ENCODE measurements at places on chromosomes 12 and 14.

GRCh38 chr14:92328664-92329255 is 5.8 kb downstream of the SLC24A4 start:
- no peak for DNase-seq

GRCh38 chr14:65000898-65001591 is 14.3 kb downstream of the FNTB start:
- DNase-seq: no peak

- no peak for DNase-seq
Observed at GRCh38 chr12:49636979-49637755, 13.8 kb downstream of the PRPF40B start.

- no peak for DNase-seq
Observed at GRCh38 chr12:3097186-3097804, 20.1 kb downstream of the TSPAN9 start.

- no peak for DNase-seq
Observed at GRCh38 chr12:78885466-78885865, 20.9 kb downstream of the SYT1 start.

DNA sequence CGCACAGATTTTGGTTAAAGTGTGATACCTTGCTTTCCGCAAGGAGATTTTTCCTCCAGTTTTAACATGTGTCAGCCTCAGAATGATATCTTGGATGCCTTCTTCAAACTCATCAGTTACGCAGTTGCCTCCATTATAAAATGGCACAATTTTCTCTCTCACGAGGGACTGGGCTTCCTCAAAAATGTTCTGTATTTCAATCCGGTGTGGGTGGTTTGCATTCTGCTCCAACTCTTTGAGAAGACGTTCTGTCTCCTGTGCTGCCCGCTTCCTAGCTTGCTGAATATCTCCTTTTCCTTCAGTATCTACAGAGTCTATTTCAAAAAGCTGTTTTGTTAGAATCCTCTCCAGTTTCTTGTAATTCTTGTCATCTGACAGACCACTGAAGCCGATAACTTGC is 1.8 kb downstream of the BAG5 start:
- no peak for DNase-seq

DNA sequence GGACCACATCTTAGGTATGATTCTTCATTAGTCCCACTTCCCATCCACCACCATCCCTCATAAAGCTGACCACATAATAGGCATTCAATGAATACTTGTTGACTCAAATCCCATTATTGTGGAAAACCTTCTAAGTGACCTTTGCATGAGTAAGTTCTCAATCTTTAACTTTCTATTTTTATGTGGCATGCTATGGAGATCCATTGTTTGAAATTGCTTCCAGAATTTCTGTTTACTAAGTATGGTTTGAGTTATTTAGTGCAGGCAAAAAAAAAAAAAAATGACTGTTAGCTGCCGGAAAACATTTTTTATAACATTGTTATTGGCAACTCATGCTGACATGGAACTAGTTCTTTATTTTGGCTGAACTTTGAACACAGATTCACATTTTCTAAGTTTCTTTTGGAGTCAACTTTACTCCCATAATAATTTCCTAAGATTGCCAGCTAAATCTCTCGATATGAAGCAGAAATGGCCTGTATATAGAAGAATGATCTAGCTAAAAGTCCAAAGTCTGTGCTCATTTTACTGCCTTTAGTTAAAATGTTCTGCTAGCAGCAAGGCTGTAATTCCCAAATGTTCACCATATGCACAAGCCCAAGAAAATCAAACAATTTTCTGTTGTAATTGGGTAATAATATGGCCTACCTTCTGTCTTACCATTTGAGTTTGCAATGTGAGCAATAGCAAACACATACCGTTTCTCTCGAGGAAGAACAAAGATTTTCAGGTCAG is 77.9 kb downstream of the PTGER2 start:
- no peak for DNase-seq

GRCh38 chr12:29725587-29726320 is 58.0 kb downstream of the TMTC1 start:
- DNase-seq: peak; percentile 53

DNA sequence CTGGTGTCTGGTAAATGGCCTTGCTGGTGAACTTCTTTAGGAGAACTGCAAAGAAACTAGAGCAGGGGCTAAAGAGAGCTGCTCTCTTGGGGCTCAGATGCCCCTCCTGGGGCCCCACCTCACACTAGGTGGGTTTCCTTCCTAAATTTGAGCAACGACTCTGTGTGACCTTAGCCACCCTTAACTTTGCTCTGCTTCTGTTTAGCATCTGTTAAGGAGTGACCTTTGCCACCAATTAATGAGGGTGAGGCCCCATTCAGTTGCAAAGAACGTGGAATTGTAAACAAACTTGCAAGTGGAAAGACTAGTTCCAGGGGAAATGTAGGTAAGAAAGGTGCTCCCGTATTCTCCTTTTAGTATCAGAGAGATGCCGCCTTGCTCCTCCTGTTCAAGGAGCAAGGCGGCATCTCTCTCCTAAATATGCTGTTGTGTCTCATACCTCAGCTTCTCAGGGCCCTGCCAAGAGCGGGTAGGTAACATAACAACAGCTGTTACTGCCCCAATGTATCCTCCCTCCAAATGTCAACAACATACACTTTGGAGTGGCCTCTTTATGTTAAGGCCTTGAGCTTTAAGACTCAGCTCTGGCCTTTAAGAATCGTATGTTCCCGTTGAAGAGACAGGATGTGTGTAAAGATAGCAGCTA is 77.6 kb upstream of the FUT8 start:
- peak; percentile 37 for DNase-seq

GRCh38 chr12:122060081-122060501 is 18.5 kb upstream of the MLXIP start:
- no peak for DNase-seq

DNA sequence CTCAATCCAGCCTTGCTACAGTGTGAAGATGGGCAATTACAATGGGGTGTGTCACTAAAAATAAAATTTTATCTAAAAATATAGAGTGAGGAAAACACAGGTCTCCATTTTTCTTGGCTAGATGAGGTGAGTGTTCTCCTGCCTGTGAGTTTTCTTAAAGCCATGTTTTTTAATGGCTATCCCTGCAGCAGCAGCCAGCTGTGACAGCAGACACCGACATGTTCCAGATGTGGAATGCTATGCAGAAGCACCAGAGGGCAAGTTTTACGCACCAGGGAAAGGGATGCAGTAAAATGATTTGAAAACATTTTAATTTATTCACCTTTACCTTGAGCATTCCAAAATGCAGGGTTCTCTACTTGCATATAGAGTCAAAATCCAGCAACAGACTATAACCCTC is 577.0 kb upstream of the STXBP6 start:
- DNase-seq: no peak

GRCh38 chr14:79670811-79671210 is 540.5 kb downstream of the DIO2 start:
- DNase-seq: no peak

DNA sequence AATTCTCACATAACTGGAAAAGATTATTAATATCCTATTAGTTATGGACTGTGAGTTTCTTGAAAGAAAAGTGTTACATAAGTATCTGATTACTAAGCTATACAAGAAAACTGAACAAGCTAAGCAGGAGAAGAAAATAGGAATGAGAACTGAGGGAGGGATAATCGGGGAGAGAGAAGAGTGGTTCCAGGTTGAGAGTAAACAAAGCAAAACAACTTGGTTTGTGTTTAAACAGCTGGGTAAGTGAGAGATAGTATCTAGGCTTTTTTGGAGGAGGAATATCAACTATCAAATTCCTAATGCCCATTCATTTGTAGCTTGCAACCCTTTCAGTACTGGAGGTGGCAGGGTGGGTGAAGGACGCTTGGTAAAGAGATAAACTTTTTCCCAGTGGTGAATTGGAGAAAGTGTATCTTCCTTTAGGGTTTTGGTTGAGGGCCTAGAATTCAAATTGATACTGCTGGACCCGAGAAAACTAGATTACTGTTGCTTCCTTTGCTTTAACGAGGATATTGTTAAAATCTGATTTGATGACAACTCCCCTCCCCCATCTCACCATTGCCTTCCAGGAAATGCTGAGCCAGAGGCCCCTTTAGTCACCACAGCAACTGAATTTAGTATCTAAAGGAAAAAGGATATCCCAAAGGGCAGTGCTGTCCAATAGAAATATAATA is 2.0 kb upstream of the SLC2A3 start:
- DNase-seq: peak; percentile 35

DNA sequence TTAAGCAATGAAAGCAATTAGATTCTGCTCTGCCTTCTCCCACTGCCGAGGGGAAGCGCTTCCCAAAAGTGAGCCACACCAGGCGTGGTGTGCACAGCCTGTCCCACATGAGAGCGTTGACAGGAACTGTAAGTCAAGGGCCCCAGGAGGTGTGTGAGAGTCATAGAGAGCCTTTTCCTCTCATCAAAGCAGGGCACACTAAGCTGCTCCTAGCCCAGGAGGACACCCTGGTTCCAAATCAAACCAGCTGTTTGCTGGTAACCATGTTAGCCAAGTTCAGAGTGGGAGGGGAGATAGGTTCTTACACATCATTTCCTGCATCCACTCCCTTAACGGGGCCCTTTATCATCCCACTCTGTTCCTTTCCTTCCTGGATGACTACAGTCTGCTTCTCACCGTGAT is 98.3 kb downstream of the SPTSSA start:
- no peak for DNase-seq

DNA sequence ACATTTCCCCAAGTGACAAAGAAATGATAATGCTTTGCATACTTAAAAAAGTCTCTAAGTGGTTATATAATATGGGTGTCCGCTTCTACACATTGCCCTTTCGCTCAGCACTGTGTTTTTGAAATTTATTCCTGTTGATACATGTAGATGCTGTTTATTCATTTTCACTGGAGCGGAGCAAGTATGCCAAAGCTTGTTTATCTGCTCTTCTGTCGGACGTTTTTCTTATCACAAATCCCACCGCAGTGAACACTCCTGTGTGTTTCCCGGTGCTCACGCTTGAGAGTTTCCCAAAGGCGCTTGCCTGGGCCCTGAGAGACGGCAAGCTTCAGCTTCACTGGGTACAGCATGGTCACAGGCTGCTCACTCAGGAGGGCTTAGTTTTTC is 50.2 kb downstream of the TPCN1 start:
- no peak for DNase-seq

DNA sequence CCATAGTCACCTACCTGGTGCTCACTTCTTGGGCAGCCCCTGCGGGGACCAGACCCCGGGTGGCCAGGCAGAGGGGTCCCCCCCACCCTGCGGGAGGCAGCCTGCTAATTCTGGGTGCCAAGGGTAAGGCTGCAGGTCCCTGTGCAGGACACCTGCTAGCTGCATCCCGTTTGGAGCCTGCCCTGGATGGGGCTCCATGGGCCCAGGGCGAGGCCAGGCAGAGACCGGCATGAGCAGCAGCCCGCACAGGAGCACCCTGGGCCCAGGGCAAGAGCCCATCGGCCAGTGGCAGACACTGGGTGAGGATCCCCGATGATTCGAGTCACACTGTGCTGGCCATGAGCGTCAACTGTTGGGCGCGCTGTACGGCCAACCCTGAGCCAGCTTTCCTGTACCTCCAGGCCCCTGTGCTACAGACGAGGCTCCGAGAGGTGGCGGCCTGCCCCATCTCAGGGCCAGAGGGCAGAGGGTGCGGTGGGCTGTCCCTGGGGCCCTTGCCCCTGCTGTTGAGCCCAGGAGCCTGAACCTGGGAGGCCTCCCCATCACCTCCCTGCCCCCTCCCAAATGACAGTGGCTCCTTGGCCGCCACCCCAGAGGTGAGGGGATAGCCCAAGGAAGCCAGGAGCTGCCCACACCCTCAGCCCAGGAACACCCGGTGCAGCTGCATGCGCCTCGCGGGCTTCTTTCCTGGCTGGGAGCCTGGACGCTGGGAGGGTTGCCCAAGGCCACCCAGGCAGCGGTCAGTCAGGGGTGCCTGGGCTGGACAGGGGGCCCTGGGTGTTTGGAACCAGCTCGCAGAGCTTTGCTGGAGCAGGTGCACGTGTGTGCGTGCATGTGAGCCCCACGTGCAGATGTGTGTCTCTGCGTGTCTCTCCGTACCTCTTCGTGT is 47.7 kb downstream of the CYP46A1 start:
- no peak for DNase-seq

- DNase-seq: no peak
Observed at GRCh38 chr14:101823511-101824120, 62.1 kb downstream of the PPP2R5C start.

DNA sequence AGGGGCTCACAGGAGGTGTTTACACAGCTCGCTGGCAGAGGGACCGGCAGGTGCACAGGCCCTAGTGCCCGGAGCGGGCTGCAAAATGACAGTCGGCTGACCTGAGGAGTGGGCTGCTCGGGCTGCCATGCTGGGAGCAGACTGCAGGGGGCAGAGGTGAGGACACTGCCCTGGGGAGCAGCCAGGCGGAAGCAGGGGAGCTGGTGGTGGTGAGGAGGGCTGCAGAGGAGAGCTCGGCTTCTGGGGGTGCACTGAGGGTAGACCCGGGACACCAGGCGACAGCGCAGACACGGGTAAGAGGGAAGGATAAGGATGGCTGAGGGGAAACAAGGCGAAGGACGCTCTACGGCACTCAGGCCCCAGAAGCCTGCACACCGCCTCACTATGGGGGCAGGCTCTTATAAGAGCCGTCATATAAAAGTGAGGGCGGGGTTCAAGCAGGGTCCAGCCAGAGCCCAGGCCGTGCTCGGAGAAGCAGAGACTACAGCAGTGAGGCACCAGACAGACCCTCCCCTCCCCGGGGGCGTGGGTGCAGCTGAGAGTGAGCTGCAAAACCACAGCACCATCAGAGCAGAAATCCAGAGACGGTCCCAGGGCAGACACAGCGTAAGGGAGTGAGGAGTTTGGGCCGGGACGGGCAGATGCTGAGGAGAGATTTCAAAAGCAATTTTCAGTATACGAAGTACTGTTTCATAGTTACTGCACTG is 62.5 kb downstream of the CCDC88C start:
- DNase-seq: no peak

DNA sequence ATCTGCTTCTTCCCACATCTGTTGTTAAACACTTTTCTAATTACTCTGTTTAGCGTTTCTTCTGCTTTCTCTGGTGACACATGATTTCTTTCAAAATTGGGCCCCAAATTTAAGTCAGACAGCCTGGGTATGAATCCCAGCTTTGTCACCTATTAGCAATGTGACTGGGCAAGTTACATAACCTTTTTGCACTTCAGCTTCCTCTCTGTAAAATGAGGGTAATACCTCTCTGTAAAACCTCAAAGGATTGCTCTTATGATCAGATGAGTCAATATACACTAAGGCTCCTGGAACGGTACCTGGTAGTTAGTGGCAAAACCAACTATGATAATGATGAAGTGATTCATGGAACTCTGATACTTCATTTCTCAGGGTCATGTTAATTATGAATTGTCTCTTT is 33.0 kb downstream of the E2F7 start:
- DNase-seq: no peak

- DNase-seq: no peak
Observed at GRCh38 chr12:116920939-116921338, 10.2 kb downstream of the FBXW8 start.

DNA sequence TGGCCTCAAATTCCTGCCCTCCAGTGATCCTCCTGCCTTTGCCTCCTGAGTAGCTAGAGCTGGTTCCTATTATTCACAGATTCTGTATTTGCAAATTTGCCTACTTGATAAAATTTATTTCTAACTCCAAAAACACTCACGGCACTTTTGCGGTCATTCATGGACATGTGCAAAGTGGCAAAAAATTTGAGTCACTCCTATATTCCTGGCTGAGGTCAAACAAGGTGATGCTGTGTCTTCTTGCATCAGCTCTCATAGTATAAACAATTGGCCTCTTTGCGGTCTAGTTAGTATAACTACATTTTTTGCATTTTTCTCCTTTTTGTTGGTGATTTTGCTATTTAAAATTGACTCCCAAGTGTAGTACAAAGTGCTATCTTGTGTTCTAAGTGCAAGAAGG is 24.7 kb downstream of the ATF1 start:
- no peak for DNase-seq
